ENCODE measurements at places on chromosomes 4 and X. TPM values are rescaled to one million over a fixed set of nuclear protein-coding genes. Genes with fewer than 3 reads are reported as not detected.

MUC7 gene
- not detected for total RNA-seq

COX7B2 gene
- not detected for total RNA-seq

HNRNPDL gene
- total RNA-seq, result 206 TPM

ASB12 gene
- total RNA-seq, result not detected

- DNase-seq, result peak; percentile 7
Measured at GRCh38 chrX:18931972-18932371, 51.9 kb downstream of the PHKA2 start.

GRCh38 chr4:74375824-74376426 lies 11.0 kb downstream of the EREG start:
- DNase-seq, result no peak

GRCh38 chr4:153745651-153746050 lies 14.2 kb downstream of the RNF175 start:
- DNase-seq, result no peak

GRCh38 chr4:153260132-153260531 lies 55.9 kb downstream of the TRIM2 start:
- no peak for DNase-seq

GRCh38 chr4:104905546-104905945 lies 241.1 kb upstream of the TET2 start:
- no peak for DNase-seq

DNA sequence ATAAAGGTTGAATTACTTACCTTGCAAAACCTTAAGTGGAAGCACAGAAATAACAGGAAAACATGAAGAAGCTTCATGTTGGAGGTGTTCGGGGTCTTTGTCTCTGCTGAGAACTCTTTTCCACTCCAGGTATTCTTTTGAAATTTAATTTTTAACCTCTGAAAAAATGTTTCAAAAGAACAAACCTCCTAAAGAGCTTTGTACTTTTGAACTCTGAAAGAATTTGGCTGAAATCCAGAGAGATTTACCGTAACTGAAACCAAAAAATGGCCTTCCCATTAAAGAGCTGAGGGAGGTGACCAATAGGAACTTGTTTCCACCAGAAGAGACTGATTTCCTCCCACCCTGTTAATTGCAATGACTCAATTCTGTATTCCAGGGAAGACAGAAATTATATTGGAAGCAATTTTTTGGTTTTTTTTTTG lies at the start of gene CFI:
Gene CFI (minus strand): TSS at position 105 of the 425 bp plus-strand sequence. CDS start 28 bp downstream, at position 77.
- peak; percentile 85 for DNase-seq

GRCh38 chr4:14333616-14334015 lies 668.7 kb upstream of the CPEB2 start:
- DNase-seq, result peak; percentile 7

- no peak for DNase-seq
Measured at GRCh38 chr4:79848329-79848728, 224.7 kb downstream of the ANTXR2 start.

GRCh38 chrX:19811807-19812604 lies 75.4 kb downstream of the SH3KBP1 start:
- no peak for DNase-seq

GRCh38 chrX:10140264-10140663 lies 16.5 kb upstream of the CLCN4 start:
- no peak for DNase-seq

- DNase-seq, result no peak
Measured at GRCh38 chr4:123359449-123360315, 36.9 kb upstream of the SPRY1 start.

- no peak for DNase-seq
Measured at GRCh38 chr4:118373614-118374255, 20.9 kb upstream of the PRSS12 start.

GRCh38 chr4:60726779-60727178 lies 473.3 kb upstream of the ADGRL3 start:
- DNase-seq, result no peak

Data from M059J (cell line).